Osteocyte (in vitro differentiated cells): ENCODE measurements at places on chromosomes 5 and 9.

DNA sequence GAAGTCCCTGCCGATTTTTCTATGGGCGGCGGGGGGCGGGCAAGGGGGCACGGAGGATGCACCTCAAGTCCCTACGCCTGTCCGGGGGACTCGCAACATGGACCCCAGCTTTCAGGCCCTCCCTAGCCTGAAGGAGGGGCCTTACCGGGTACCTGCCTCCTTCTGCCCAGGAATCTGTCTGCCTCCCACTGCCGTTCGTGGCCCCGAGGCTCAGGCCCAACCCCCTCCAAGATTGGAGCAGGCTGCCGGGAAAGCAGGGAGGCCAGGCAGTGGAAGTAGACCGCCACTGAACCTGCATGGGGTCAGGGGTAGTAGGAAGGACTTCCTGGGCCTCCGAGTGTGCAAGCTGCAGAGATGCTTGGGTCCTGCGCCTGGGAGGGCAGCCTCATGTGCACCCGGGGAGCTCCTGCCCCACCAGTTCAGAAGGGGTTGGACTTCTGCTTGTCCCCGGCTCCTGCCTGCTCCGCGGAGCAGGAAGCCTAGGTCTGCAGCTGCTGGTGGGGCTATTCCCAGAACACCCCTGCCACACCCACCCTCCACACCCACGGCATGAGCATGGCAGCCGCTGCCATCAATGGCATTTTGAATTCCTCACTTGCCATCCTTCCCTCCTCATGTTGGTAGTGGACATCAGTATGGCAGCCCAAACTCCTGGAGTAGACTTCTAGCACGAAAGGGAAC, 1312.7 kb upstream of the ACO1 start:
- DNase-seq = no peak

GRCh38 chr9:27487128-27487640, 36.9 kb upstream of the IFNK start:
- DNase-seq = no peak

DNA sequence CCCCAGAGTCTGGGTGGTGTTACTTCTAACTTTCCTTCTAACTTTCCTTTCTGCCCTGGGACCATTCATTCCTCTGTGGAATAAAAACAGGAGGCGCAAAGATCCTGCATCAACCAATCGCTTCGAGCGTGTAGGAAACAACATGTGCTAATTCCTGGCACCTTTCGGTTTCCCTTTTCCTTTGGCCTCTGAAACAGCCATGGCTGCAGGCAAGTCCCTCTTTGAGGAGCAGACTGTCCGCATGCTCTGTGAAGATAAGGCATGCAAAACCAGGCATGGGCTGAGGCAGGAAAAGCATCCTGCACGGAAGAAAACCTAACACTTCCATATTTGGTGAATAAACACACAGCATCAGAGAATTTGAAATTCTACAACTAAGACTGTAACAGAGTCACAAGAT, 128.3 kb downstream of the HSD17B3 start:
- DNase-seq = no peak

DNA sequence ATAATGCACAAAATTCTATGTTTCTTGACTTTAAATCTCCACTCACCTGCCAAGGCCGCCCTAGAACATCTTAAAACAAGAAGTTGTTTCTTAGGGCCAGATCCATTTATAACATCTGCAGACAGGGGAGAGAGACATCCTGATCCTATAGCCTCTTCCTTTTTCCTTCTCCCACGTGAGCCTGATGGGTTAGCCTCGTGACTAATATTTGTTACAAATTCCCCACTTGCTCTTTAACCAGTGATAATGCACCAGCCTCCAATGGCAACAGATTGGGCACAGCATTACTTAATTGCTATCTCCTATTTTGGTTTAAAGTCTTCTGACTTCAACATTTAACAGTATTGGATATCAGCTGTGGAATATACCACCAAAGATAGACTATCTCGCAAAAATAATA, 196.5 kb downstream of the GADD45G start:
- DNase-seq = no peak

DNA sequence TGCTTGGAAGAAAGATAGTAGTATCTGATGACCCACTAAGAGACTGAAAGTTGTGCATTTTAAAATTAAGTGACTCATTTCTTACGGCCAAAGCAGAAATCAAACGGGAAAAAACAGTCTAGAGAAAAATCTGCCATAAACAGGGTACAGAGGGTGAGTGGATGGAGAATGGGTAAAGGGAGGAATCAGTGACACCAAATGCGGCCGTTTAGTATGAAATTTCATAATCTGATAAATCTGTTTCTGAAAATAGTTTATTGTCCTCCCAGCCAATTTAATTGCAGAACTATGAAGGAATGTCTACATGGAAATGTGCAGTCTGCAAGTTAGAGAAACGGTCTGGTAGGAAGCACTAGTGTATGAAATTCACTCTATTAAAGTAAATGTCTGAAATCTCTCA, 39.5 kb downstream of the ADAMTS12 start:
- no peak for DNase-seq

DNA sequence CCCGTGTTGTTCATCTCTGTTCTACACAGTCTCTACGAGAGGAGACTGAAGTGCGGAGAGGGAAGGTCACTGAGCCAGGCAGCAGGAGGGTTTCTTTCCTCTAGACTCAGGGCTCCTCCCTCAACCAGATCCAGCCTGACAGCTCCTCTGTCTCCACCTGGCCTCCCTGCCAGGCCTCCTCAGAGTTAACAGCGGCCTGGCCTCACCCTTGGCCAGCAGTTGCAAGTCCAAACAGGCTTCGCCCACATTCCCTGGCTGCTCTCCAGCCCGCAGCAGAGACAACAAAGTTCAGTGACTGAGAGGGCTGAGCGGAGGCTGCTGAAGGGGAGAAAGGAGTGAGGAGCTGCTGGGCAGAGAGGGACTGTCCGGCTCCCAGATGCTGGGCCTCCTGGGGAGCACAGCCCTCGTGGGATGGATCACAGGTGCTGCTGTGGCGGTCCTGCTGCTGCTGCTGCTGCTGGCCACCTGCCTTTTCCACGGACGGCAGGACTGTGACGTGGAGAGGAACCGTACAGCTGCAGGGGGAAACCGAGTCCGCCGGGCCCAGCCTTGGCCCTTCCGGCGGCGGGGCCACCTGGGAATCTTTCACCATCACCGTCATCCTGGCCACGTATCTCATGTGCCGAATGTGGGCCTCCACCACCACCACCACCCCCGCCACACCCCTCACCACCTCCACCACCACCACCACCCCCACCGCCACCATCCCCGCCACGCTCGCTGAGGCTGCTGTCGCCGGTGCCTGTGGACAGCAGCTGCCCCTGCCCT, at the start of gene HRCT1:
Gene HRCT1 (plus strand): TSS at position 291 of the 768 bp plus-strand sequence. CDS start 86 bp downstream, at position 377.
- peak; percentile 95 for DNase-seq

- DNase-seq = no peak
Measured at GRCh38 chr9:133955821-133956411, 36.2 kb downstream of the VAV2 start.

DNA sequence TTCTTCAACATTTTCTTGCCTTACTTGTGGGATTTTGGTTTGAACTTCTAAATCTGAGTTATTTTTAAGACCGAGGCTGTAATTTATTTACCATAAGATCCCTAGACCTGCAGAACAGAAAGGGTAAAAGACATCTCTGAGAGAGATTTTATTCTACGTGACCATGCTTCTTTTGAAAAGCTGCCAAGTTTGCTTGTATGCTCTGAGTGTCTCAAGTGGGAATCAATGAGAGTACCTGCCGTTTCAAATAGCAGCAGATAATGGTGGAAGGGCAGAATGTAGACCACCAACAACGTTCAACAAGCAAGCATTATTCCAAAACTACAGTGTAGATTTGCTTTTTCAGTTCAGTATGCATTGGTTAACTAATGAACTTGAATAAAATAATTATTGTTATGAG, 108.6 kb upstream of the MINAR2 start:
- DNase-seq = no peak

GRCh38 chr5:15002791-15003190, 131.2 kb upstream of the ANKH start:
- no peak for DNase-seq

- DNase-seq = no peak
Measured at GRCh38 chr5:79329453-79329852, 93.5 kb downstream of the JMY start.

GRCh38 chr5:133875179-133875578, 93.2 kb downstream of the C5orf15 start:
- no peak for DNase-seq

GRCh38 chr9:33106827-33107621, 30.6 kb upstream of the SMU1 start:
- DNase-seq = no peak

DNA sequence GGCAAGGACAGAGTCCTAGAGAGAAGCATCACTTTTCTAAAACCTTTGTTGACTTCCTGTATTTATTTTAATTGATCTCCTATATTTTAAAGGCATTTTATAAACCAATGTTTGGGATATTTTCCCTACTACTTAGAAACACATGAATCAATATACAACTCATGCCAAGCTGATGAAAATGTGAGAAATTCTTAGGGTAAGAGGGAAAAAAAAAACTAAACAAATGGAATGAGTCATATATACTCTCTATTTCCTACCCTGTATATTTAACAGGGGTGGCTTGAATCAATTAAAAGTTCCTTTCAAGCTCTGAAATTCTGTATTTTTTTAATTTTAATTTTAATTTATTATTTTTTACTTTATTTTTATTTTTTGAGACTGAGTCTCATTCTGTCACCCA, 19.6 kb downstream of the BAAT start:
- no peak for DNase-seq

GRCh38 chr5:132025403-132025971, 14.0 kb upstream of the ACSL6 start:
- no peak for DNase-seq

GRCh38 chr5:151553695-151554094, 37.4 kb downstream of the FAT2 start:
- DNase-seq = no peak

DNA sequence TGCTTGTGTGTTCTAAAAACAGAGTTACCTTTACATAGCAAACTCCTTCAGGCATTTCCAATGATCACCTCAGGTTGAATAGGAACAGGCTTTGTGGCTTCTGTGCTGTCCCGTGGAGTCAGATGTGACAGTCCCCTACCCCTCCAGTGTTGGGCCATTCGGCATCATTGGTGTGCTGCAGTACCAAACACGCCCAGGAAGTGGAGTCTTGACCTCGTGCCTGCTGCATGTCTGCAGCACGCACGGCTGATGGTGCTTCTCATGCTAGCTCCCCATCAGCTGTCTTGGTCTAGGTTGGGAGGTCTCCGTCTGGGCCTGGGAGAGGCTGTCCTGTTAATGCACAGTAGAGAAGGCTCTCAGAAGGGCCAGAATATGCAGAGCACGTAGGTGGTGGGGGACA, 42.5 kb upstream of the PHF2 start:
- DNase-seq = no peak

- DNase-seq = no peak
Measured at GRCh38 chr5:15621094-15621493, 121.1 kb downstream of the FBXL7 start.

DNA sequence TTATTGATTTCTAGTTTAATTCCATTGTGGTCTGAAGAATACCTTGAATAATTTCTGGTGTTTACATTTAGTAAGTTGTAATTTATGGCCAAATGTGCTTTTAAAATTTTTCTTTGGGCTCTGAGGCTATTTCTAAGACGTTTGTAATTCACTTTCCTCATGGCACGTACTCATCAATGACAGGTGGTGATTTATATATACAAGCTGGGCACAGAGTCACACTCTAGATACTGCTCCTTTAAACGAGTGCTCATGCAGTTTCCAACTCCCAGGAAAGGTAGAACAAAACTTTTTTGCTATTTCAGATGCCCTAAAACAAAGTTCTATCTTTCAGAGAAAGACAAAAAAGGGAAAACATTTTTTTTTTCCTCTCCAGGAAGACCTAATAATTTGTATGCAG, 146.9 kb downstream of the AUH start:
- DNase-seq = no peak

GRCh38 chr9:13805546-13805945, 508.4 kb downstream of the NFIB start:
- no peak for DNase-seq

- DNase-seq = no peak
Measured at GRCh38 chr5:142307146-142307890, 17.5 kb downstream of the SPRY4 start.

DNA sequence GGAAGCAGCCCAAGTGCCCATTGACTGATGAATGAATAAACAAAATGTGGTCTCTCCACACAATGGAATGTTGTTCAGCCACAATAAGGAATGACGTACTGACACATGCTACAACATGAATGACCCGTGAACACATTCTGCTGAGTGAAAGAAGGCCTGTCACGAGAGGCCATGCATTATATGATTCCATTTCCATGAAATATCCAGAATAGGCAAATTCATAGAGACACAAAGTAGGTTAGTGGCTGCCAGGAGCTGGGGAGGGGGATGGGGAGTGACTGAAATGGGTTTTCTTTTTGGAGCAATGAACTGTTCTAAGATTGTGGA, 41.4 kb downstream of the BICD2 start:
- DNase-seq = no peak

- DNase-seq = no peak
Measured at GRCh38 chr9:16023446-16023845, 470.6 kb downstream of the CCDC171 start.

DNA sequence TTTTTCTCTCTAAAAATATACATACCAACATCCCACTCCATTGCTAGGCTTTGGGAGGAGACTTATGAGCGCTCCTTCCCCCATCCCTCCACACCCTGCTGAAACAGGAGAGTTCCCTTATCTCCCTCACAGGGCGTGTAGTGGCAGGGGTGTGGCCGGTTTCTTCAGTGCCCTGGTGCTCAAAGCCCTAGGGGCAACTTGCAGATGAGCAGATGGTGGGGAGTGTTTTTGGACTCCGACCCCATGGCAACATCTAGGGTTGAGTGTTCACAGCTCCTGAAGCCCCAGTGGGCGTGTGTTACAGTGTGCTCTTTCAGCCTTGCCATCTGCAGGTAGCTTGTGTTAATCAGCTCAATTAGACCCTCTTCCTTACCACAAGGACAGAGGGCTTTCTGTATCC, 409.5 kb downstream of the MAT2B start:
- DNase-seq = no peak

DNA sequence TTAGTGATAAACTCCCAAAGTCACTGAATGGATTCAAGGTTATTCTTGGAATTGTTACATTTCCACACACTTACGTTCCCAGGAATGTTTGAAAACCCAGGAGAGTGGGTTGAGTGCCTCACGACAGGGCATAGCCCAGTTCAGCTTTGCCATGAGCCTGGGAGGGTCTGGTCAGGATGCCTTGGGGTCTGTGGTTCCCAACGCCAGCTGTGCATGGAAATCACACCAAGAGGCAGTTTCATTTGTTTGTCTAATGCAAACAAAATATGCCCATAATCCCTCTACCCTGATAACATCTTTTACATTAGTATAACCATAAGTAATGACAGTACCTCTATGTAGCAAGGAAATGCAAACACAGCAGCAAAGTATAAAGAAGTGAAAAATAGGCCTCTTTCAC, 25.3 kb upstream of the MSX2 start:
- no peak for DNase-seq

DNA sequence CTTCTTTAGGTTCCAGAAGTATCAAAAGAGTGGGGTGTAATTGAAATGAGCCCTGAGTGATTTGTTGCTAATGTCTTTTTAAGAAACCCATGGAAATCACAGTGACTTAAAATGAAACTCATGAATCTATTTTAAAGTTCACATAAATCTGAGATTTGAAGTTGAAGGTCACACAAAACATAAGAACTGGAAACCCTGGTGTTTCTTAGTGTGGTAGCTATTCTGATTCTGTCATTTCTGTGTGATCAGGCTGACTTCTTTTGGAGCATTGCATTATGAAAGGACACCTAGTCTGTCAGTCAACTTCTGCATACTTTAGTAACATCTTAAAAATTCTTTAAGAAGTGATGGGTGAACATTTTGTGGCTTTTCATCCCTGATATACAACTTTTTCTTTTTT, 448.8 kb downstream of the TLE4 start:
- no peak for DNase-seq
